ENCODE measurements at places on chromosomes 6 and 20.
A peak's percentile ranks its signal among the peaks of the same experiment; 100 is the strongest.

GRCh38 chr6:155181498-155181897, 82.3 kb upstream of the CLDN20 start:
- no peak for DNase-seq

DNA sequence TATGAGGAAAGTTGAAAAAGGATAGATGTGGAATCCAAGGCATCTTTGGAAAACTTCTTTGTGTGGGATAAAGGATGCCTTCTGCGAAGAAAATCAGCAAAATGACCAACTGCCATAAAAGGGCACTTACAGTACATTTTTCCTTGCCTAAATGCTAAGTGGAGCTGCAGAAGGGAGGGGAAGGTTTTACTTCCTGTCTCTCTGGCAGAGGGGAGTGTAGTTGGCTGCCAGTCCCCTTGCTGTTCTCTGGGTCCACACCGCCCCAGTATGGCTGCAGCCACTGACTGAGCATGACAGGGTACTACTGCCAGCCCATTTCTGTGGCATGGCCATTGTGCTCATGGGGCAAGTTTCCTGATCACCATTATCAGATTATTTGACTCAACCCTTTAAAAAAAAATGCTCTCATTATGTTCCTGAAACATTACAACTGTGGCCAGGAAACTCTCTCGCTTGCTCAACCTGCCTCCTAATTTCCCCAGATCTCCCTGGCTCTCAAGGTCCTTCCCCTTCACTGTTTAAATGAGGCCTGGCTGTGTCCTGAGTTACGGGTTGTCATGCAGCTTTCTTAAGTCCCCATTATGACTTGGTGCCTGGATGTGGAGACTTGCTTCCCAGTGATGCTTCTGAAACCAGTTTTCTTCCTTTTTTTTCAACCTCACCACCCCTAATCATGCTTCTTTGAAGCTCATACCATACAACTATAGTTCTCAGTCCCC, 34.5 kb upstream of the FAM184A start:
- no peak for DNase-seq

- no peak for DNase-seq
Observed at GRCh38 chr20:7897781-7898364, 42.4 kb downstream of the HAO1 start.

GRCh38 chr6:52515219-52515960, 61.5 kb downstream of the TRAM2 start:
- no peak for DNase-seq

GRCh38 chr20:58695895-58696375, 3.3 kb downstream of the NPEPL1 start:
- no peak for DNase-seq

DNA sequence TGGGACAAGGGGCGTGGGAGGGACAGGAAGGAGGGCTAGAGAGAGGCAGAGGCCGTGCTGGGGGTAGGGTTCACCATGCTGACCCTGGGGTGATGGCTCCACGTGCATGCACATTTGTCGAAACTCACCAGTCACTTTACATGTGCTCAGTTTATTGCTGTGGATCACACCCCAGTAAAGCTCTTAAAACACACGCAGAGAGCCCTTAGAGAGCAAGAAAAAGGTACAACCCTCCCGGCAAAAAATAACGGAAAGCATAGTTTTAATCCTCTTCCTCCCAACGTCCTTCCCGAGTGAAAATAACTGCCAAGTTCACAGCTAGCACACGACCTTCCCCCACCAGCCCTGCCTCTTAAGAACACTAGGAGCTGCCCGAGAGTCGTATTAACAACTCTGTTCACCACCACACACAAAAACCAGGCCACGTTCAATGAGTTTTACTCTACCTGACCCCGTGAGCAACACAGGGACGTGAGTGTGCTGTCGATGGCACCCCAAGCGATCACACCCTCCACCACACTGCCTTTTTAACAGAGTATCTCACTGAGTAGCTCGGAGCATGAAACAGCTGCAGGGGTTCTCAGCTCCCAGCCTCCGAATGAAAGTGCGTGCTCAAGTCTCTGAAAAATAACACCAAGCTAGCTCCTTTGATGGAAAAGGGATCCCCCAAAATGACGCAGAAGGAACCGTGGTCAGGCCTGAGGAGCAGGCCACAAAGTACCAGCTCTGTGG, 39.7 kb downstream of the TAF4 start:
- DNase-seq, result no peak

- peak; percentile 36 for DNase-seq
Observed at GRCh38 chr20:45325371-45325770, 17.3 kb upstream of the MATN4 start.

DNA sequence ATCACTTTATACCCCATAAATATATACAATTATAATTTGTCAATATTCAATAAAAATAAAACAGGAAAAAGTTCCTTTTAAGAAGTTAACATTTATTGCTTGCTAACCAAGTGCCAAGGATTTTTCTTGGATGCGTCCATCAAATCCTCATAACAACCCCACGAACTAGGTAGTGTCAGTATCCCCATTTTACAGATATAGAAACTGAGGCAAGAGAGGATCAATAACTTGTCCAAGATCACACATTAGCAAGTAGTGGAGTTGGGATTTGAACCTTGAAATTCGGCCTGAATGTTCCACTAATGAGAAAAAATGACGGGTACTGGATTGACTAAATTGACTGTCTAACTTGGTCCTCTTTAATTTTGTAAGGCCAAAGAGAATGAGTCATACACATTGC, 5.7 kb upstream of the L3MBTL3 start:
- DNase-seq, result no peak

- no peak for DNase-seq
Observed at GRCh38 chr6:140669321-140669720, 1294.9 kb upstream of the CITED2 start.

- no peak for DNase-seq
Observed at GRCh38 chr6:151196555-151196954, 43.2 kb upstream of the AKAP12 start.

- no peak for DNase-seq
Observed at GRCh38 chr6:36735110-36736071, 37.8 kb downstream of the RAB44 start.
